ENCODE measurements at places on chromosomes 1 and 21.
A peak's percentile ranks its signal among the peaks of the same experiment; 100 is the strongest.

- no peak for DNase-seq
These were observed 6.1 kb upstream of the TLCD4 start for GRCh38 chr1:95111014-95111413.

DNA sequence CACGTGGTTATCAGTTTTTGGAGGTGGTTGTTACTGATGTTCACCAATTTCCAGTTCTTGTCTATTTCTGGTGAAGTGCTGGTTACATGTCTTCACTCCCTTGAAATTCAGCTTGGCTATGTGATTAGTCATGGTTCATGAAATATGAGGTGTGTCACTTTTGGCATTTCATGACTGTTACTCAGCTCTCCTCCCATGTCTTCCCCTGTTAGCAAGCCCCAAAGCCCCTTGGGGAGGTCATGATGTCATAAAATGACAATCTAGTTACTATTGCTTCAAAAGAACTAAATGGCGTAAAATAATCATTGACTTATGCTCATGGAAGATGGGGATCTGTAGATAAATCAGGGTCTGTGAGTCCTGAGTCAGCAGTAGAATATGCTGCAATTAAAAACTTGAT is 425.1 kb downstream of the SETD4 start:
- DNase-seq: no peak

DNA sequence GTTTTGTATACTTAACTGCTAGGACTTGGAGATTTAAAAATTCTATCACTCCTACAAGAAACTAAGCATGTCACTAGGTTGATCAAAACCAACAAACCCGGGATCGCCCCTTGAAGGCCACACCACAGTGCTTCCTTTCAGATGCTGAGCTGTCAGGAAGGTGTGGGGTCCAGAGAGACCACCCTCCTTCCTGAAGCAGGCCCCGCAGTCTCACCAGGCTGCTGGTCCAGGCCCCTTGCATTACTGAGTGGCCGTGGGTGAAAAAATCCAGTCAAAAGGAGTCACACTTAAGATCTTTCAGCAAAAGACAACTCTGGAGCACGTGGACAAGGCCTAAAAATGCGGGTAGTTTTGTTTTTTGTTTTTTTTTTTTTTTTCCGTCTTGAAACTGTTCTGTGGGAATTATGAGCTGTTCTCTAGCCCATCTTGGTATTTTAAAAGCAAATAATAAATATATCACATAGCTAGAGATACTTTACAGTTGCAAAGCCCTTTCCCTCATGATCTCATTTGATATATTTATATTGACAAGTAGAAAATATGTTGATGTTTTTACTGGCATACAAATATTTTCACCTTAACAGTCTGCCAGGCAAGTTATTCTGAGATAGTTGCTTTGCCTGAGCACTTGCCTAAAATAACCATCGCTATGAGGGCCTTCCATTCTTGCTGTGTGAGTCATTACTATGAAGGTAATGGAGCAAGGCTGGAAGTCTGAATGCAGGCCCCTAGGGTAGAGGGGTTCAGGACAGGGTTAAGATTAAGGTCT is 73.1 kb upstream of the EDEM3 start:
- no peak for DNase-seq

- no peak for DNase-seq
These were observed 14.6 kb downstream of the MAB21L3 start for GRCh38 chr1:116125758-116126157.

GRCh38 chr1:5492846-5493245 is 499.4 kb downstream of the NPHP4 start:
- DNase-seq: no peak

- no peak for DNase-seq
These were observed 2.7 kb downstream of the RGL1 start for GRCh38 chr1:183807549-183808168.

- DNase-seq: no peak
These were observed 65.7 kb downstream of the NVL start for GRCh38 chr1:224264321-224264720.

- DNase-seq: no peak
These were observed 8.6 kb downstream of the SMAP2 start for GRCh38 chr1:40382108-40382460.

DNA sequence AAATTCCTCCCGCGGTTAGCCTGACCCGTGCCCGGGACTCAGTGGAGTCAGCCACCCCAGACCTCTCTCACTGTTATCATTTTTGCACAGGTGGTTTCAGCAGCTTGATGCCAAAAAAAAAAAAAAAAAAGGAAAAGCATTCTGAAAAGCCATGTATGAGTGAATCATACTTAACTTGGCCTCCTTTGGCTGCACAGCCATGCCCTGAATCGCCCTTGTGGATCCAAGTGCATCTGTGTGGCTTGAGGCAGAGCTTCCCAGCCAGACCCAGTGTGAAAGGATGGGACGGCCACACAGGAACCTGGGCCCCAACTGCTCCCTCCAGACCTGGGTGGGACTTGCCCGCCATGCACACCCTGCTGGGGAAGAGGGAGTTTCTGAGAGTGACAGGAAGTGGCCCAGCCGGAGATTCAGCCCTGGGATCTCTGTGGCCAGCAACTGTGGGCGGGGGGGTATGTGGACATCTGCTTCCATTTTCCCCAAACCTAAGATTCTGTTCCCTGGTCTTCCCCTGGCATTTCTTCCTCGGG is 8.6 kb downstream of the YBEY start:
- no peak for DNase-seq

- DNase-seq: no peak
These were observed 93.6 kb downstream of the CRYAA start for GRCh38 chr21:43262427-43262826.

GRCh38 chr1:163875200-163875926 is 553.6 kb downstream of the NUF2 start:
- DNase-seq: peak; percentile 8

DNA sequence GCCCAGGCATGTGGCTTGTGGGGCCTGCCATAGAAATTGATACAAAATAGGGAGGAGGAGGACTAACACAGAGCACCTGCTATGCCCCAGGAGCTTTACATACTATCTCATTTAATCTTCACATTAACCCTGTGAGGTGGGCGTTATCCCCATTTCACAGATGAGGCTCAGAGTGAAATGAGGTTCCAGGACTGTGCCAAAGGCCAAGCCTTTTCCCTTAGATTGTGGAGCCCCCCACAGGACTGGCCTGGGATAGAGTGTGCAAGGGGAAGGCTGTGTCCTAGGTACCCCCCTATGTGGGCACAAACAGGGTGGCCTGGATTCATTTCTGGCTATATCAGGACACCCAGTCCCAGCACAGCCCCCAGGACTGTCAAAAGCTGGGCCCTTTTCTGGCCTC is 2.2 kb upstream of the DDOST start:
- no peak for DNase-seq

GRCh38 chr1:56573311-56573710 is 6.1 kb downstream of the PLPP3 start:
- no peak for DNase-seq

GRCh38 chr1:244862354-244862698 is 2.0 kb downstream of the HNRNPU start:
- DNase-seq: no peak

DNA sequence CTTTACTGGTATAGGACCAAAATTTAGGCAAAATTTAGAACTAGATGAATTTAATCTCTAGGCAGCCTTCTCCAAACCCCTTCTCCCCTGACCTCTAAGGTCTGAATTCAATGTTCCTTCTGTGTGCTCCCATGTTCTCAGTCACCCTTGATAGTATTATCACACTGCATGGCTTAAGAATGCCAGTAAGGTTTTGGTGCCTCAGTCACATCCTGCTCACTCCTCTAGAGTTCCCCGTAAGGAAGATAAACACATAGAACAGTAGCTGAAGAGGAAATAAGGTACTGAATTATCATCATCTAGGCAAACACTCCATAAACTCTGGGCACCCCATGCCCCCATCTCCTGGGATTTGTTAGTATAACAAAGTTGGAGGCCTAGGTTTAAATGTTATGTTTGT is 18.2 kb downstream of the PRRX1 start:
- no peak for DNase-seq

DNA sequence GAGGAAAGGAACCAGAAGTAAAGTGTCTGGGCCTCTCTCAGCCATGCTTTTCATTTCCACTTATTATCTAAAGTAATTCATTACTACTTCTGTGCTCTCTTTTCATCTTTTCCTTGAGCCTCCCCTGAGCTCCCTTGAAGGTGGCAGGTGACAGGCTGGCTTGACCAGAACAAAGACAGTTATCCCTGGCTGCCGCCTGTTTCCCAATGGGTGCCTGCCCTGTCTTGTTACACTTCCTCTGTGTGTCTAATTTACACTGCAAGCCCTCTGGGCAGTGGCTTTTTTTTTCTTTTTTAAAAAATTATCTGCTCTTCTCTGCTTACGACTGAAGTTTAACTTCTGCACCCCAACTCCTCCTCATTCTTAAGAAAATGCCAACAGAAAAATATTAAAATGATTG is 113.4 kb downstream of the NGF start:
- DNase-seq: no peak

DNA sequence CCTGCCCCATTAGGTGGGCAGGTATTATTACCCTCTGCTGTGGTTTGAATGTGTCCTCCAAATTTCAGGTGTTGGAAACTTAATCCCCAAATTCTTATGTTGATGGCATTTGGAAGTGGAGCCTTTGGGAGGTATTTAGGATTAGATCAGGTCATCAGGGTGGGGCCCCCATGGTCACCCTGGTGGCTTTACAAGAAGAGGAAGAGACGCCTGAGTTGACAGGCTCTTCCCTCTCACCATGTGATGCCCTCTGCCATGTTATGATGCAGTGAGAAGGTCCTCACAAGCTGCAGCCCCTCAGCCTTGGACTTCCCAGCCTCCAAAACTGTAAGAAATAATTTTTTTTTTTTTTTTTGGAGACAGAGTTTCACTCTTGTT is 8.8 kb upstream of the THEMIS2 start:
- no peak for DNase-seq

- no peak for DNase-seq
These were observed 213.8 kb downstream of the URB2 start for GRCh38 chr1:229839800-229840199.

DNA sequence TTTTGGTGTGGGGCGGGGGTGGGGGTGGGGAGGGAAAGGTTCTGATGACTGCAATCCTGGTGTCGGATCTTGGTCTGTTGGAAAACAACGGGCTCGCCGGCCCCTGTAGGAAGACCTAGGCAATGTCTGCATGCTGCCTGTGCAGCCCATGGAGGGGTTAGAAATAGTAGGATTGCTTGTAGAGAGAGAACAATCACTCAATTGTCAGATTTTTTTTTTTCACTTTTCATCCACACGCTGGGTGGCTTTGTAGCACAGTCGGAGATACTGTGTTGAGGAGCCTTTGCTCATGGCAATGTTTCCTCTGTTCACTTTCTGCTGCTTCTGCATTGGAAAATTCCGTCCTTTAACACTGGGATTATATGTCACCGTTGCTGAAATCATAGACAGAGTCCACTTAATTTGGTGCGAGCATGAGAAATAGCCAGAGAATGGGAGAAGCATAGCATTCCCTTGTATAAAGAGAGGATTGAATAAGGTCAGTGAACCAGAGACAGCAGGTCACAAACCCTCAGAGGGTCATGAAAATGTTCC is 107.5 kb downstream of the MRPS6 start:
- DNase-seq: no peak

- no peak for DNase-seq
These were observed 126.2 kb upstream of the LRRC7 start for GRCh38 chr1:69441496-69441895.

GRCh38 chr1:167987174-167987573 is 50.3 kb upstream of the MPC2 start:
- no peak for DNase-seq

DNA sequence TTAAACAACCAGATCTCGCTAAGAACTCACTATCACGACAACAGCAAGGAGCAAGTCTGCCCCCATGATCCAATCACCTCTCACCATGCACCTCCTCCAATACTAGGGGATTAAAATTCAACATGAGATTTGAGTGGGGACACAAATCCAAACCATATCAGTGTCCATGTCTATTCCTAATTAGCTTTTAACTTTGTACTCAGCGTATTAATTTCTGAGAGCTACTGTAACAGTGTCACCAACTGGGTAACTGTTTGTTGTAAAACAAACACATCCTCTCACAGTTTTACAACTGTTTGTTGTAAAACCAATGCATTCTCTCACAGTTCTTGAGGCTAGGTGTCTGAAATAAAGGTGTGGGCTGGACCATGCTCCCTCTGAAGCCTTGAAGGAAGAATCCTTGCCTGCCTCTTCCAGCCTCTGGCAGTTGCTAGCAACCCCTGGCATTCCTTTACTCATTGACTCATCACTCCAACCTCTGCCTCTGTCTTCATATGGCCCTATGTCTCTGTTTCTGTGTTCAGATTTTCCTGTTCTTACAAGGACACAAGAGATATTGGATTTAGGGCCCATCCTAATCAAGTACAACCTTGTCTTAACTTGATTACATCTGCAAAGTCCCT is 121.2 kb downstream of the LTN1 start:
- DNase-seq: no peak

DNA sequence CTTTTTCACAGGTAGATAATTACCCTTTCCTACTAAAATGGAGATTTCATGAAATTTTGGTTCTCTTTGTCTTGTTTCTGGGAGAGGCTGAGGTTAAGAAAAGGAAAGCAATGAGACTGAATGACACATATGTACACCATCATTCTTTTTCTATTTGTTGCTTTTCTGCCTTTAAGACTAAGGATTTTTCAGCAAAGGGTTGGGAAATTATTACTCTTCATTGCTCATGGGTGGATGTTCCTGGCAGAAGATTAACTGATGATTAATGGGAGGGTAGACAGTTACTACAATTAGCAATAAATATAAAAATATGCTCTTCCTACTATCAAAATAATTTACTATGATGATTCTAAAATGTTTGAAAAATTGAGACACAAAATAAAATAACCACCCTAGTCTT is 316.5 kb upstream of the USP24 start:
- no peak for DNase-seq

DNA sequence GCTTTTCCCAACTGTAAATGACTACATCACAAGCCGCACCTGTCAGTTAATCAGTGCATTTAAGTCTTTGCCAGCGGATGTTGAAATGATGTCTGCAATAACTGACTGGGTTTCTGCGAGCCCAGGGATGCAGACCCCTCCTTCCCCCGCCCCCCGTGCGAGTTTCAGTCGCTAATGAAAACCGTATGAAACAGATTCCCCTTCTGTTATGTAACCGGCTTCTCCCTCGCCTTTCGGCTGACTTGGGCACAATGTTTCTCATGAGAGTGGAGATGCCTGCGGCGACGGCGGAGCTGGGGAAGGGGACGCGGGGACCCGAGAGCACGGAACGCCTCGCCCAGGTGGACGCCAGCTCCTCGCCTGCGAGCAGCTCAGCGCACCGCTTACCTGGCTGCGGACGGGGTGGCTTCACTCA is 753 bp downstream of the KCNJ6 start:
- DNase-seq: no peak

- DNase-seq: no peak
These were observed 15.6 kb downstream of the RD3 start for GRCh38 chr1:211476200-211476849.
